ENCODE measurements at places on chromosomes 4 and X. TPM values are rescaled to one million over a fixed set of nuclear protein-coding genes. Genes with fewer than 3 reads are reported as not detected.

KIF4A gene
- total RNA-seq = 4.3 TPM

USP26 gene
- total RNA-seq = not detected

IGFBP7 gene
- 1,706 TPM for total RNA-seq

CT47B1 gene
- not detected for total RNA-seq

LUZP4 gene
- not detected for total RNA-seq

DRP2 gene
- under 0.01 TPM for total RNA-seq

PCDH18 gene
- total RNA-seq = 0.38 TPM

KCNIP4 gene
- not detected for total RNA-seq

CCDC110 gene
- total RNA-seq = 0.25 TPM

AFF2 gene
- 0.25 TPM for total RNA-seq

CXCR3 gene
- total RNA-seq = not detected

CT55 gene
- not detected for total RNA-seq

SMR3B gene
- total RNA-seq = not detected

SLC34A2 gene
- total RNA-seq = under 0.01 TPM

ARHGEF6 gene
- total RNA-seq = 8.9 TPM

TMEM154 gene
- total RNA-seq = 0.63 TPM

All from dermis microvascular lymphatic vessel endothelial cell (primary cell).